ENCODE measurements at places on chromosomes 7 and 10.

- DNase-seq: no peak
Measured at GRCh38 chr10:90321132-90321816, 536.6 kb downstream of the HTR7 start.

DNA sequence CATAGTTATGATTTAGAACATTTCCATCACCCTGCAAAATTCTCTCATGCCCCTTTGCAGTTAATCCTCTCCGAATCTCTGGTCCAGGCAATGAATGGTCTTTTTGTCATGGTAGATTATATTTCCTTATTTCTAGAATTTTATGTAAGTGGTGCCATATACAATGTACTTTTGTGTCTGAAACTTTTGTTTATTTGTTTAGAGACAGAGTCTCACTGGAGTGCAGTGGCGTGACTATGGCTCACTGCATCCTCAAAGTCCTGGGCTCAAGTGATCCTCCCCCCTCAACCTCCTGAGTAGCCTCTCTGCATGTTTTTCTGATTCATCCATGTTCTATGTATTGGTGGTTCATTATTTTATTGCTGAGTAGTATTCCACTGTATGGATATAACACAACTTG is 23.2 kb upstream of the PDK4 start:
- DNase-seq: no peak

GRCh38 chr10:107561136-107561650 is 396.7 kb upstream of the SORCS1 start:
- no peak for DNase-seq

- no peak for DNase-seq
Measured at GRCh38 chr7:155864271-155864985, 52.2 kb upstream of the SHH start.

GRCh38 chr10:122532601-122533296 is 27.8 kb upstream of the DMBT1 start:
- no peak for DNase-seq
